ENCODE measurements at places on chromosomes 5 and 9.

- no peak for DNase-seq
These were observed 28.9 kb downstream of the STXBP1 start for GRCh38 chr9:127640908-127641545.

- no peak for DNase-seq
These were observed 1.2 kb downstream of the SRFBP1 start for GRCh38 chr5:121962958-121963357.

- no peak for DNase-seq
These were observed 33.7 kb downstream of the TRIO start for GRCh38 chr5:14176888-14177287.

DNA sequence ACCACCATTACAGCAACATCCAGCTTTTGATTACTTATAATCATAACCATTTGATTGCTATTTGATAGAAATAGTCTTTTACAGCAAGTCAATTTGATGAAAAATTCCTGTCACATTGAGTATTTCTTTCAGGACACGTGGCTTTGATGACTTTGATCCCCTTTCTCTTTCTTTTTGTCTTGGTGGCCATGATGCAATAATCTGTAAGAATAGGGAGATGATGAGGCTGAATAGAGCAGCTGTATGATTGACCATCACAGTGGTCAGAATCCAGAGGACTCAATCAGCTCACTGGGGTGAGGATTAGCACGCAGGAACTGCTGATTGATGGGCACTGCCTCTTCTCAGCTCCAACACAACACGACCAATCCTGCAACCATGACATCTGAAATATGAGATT, 262.7 kb downstream of the PARP8 start:
- DNase-seq: no peak

DNA sequence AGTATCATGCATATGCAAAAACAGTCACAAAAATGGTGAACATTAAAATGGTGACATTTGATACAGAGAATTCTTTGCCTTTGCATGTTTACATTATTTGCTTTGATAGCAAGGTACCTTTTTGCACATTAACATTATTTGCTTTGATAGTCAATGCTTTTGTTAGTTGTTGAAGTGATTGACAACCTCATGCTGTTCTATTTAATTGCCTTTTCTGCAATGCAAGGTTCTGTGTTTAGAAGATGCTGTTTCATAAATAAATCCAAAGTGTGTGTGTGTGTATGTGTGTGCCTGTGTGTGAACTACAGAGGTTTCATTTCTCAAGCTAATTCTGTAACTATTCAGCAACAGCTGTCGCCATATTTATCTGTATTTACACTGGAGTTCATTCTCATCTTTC, 668.7 kb downstream of the NR2F1-AS1 start:
- no peak for DNase-seq
